Fibroblast of the aortic adventitia (primary cell): ENCODE measurements at places on chromosomes 13 and 19.

- DNase-seq: no peak
Measured at GRCh38 chr19:33713194-33713593, 83.5 kb upstream of the KCTD15 start.

GRCh38 chr13:113559901-113560644 is 24.5 kb upstream of the TFDP1 start:
- DNase-seq: no peak

GRCh38 chr19:58356766-58357480 is 3.6 kb upstream of the A1BG start:
- DNase-seq: no peak

DNA sequence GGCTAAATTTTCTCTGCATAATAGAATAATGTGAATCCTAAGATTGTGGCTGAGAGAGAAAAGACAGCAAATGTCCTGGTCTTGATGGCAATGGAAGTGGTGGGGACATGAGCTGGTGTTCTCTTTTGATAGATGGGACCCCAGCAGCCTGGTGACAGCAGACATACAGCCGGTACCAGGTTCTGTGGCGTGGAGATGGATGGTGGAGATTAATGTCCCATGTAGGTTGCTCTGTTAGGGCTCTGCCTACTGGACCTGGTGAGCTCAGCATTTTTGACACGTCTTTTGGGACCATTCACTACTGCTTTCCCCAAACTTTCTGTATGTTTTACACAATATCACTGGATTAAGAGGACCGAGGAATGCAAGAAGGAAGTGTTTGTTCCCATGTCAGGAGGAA is 8.2 kb upstream of the SIGLEC14 start:
- no peak for DNase-seq

GRCh38 chr19:737591-738093 is 13.3 kb upstream of the MISP start:
- DNase-seq: no peak

GRCh38 chr13:69820180-69820579 is 287.4 kb upstream of the ATXN8OS start:
- DNase-seq: no peak

DNA sequence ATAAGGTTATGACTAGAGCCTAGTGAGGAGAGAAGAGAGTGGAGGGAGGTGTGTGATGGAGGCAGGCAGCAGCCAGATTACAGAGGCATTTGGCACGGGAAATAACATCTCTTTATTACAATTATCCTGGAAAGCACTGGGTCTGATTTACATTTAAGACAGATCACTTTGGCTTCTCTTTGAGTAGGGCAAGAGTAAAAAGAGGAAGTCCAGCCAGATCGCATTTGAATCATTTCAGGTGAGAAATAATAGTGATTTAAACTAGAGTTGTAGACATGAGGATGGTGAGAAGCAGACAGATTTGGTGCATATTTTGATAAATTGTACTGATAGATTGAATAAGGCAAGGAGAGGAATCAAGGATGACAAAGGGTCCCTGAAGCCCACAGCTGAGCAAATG is 9.6 kb upstream of the SACS start:
- no peak for DNase-seq

DNA sequence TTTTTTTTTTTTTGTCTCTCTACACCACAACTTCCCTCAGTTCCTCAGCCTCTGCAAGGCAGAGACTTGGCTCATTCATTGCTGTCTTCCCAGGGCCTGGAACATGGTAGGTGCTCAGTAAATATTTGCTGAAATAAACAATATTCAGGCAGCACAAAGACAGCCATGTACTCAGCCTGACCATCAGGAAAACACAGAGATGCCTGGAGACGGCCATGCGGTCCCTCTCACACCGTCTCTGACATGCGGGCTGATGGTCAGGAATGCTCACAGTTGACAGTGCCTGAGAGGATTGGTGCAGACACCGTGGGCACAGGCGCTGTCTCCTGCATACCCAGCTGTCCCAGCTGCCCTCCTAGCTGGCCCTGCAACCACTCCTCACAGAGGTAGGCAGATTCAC is 924 bp downstream of the PRAM1 start:
- no peak for DNase-seq

DNA sequence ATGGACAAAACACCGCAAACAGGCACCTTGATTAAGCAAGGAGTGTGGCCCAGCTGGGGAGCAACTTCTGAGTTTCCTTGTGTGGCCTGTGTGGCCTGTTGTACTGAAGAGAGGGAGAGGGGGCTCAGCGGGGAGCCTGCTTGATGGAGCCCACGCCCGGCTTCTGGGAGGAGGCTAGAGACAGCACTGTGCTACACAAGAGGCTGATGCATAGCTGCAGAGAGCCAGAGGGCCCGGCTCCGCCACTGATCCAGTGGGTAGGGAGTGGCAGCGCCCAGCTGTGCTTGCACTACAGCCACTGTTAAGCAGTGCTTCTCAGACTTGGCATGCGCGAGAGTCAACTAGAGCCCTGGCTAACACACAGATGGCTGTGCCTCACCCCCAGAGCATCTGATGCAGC is 19.0 kb downstream of the LYL1 start:
- no peak for DNase-seq
